ENCODE measurements at places on chromosomes 13 and 19.

DNA sequence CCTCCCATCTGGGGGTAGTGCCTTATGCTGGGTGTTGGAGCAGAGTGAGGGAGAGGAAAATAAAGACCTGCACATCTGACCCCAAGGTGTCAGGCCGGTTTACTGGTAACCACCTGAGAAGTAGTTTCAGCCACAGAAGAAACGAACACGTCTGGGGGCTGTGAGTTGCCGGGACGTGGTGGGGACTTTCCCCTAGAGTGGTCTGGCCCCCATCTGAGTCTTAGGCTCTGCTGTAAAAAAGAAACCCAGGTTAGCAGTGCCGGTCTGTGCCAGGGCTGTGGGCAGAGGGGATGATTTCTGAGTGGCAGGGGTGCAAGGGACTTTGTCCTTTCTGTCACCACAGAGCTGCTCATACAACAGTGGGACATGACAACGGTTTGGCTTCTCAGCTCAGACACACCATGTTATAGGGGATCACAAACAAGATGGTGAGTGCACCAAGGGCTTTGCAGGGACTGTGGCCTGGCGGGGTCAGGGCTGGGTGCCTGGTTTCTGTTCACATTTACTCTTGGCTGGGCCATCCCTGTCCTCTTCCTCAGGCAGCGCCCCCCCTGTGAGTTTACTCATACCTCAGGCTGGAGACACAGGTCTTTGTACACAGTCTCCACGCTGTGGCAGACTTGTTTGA is 9.0 kb downstream of the GCDH start:
- DNase-seq: no peak

GRCh38 chr19:13260883-13261653 is 110.9 kb downstream of the IER2 start:
- peak; percentile 74 for DNase-seq

GRCh38 chr19:48501494-48502349 is 9.9 kb downstream of the LMTK3 start:
- DNase-seq: no peak

DNA sequence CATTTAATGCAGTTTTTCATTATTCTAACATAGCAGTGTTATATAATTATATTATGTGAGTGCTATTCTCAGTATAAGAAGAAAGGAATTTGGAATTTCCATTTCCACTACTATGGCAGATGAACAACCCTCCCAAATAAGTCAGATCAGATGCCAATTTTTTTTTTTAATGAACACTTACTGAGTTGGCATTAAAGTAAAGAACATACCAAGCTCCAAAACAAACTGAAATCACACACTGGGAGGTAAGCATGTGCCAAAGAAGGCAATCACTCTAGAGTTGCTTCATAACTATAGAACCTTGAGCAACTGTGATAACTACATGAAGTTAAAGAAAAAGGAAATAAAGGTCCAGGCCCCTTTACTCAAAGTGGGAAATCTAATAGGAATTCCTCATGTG is 90.3 kb downstream of the RNF17 start:
- DNase-seq: no peak

DNA sequence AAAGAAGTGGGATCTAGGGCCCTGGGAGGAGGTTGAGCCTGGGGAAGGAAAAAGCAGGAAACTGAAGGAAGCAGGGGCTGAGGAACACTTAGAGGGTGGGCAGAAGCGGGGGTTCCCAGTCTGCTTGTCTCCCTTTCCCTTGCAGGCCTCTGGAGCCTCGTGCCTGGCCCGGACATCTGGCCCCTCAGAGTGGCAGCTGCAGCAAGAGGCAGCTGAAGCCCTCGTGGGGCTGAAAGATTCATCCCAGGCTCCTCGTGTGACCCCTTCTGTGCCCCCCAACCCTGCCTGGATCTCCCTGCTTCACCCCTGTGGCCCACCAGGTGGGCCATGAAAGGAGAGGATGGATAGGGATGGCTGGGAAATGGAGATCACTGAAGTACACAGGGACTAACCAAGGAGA is 5.5 kb downstream of the DMRTC2 start:
- no peak for DNase-seq

- no peak for DNase-seq
Measured at GRCh38 chr13:23722726-23723453, 152.7 kb downstream of the TNFRSF19 start.

DNA sequence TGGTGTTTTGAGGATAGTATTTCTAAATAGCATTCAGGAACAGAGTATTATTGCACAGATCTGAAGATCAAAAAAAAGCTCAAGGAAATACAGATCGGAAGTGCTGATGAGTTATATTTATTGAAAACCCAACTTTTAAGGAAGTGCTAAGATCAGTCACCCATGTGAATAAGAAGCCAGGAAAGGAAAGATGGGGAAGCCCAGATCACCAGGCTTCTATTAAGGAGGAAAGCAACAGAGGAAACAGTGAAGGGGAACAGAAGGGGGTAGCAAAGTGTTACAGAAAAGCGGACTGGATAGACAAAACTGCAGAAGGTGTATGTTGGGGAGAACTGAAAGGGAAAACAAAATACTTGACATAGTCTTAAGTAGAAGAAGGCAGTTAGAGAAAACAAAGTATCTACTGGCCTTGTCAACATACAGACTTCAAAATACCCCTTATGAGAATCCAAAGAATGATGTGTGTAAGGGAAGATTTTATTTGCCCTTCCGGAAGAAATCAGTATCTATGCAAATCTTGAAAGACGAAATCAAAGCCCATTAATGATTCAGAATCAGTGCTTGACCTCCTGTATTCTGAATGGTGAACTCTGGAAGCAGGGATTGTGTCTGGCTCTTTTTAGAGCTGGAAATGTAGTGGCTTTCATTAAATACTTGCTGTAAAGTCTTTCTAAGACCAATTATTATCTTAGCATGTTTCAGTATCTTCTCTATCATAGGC is 12.1 kb downstream of the UFM1 start:
- no peak for DNase-seq

- no peak for DNase-seq
Measured at GRCh38 chr19:45976178-45976577, 2.5 kb upstream of the NOVA2 start.

- no peak for DNase-seq
Measured at GRCh38 chr13:40776681-40777165, 5.7 kb upstream of the MRPS31 start.

GRCh38 chr19:48428670-48429069 is 17.1 kb upstream of the GRWD1 start:
- DNase-seq: no peak

DNA sequence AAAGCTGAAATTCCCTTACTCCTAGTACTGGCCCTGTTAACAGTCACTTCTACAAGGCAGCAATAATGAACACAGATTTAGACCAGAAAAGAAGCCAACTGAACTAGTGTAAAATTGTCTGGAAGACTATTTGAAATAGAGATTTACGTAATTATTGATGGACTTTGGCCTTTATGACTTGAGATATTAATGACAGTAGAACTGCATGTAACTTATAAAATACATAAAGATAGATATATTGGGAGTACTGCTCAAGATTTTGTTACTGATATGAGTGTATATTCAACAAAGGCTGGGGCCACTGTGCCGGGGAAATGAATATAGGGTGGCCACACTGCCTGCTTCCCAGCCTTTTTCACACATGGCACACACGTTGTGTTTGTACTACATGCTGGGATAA is 88.8 kb downstream of the STARD13 start:
- DNase-seq: no peak

DNA sequence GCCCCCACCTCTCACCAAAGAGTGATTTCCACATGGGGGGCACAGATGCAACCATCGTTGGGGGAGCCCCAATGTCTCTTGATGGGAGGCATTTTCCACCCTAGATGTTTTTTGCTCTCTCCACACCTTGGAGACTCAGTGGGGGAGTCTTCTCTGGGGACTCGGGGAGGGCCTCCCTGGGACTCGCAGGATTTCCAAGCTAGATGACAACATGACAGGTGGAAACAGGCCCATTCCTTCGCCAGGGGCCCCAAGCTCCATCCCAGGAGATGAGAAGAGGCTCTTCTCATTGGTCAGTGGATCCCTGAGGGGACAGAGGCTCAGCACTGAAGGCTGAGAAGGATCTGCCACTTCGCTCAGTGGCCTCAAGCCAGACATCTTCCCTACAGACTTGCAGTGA is 12.7 kb upstream of the KIR2DL4 start:
- DNase-seq: no peak

- no peak for DNase-seq
Measured at GRCh38 chr19:29323021-29323430, 110.1 kb upstream of the UQCRFS1 start.

DNA sequence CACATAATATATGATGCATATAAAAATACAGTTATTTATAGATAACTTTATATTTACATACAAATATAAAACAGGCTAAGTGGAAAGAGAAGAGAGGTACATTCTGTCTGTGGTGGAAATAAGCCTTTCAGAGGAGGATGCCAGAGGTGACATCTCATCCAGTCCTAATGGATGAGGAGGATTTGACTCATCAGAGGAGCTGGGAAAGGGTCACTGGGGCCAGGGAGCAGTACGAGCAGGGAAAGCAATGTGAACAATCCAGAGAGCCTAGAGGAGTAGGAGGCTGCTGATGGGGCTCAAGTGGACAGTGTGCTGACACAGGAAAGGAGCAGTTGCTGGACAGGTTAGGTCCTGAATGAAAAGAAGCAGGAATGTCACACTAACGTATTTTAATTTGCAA is 18.6 kb downstream of the NALCN start:
- peak; percentile 73 for DNase-seq

GRCh38 chr19:19381007-19381926 is 24.2 kb upstream of the GATAD2A start:
- no peak for DNase-seq

Data from non-pigmented ciliary epithelial cell (primary cell).